ENCODE measurements at places on chromosomes 13 and 19. TPM values are rescaled to one million over a fixed set of nuclear protein-coding genes. Genes with fewer than 3 reads are reported as not detected.

GRCh38 chr13:112910616-112911280 lies 58.3 kb upstream of the MCF2L start:
- H3K36me3 ChIP-seq, result no peaks in the 10 kb centered on the region
- H3K27ac ChIP-seq, result no peak overlapping the region
- no peak for DNase-seq
- no peaks in the 10 kb centered on the region for H3K27me3 ChIP-seq
- H3K4me1 ChIP-seq, result no peaks in the 10 kb centered on the region
- no peak overlapping the region for H3K4me3 ChIP-seq

GRCh38 chr13:32136061-32136460 lies 104.5 kb downstream of the FRY start:
- no peaks in the 10 kb centered on the region for H3K4me1 ChIP-seq
- H3K4me3 ChIP-seq, result no peak overlapping the region
- no peaks in the 10 kb centered on the region for H3K27me3 ChIP-seq

Gene IPO5
- 59.9 TPM for total RNA-seq

GRCh38 chr13:68714292-68714691 lies 1393.3 kb upstream of the ATXN8OS start:
- no peak overlapping the region for H3K27ac ChIP-seq
- no peak for DNase-seq
- no peaks in the 10 kb centered on the region for H3K4me1 ChIP-seq
- no peaks in the 10 kb centered on the region for H3K36me3 ChIP-seq
- H3K4me3 ChIP-seq, result no peak overlapping the region

Gene ZGLP1
- total RNA-seq, result 1.4 TPM

GRCh38 chr19:18430417-18431144 lies 7.4 kb downstream of the ISYNA1 start:
- no peaks in the 10 kb centered on the region for H3K27me3 ChIP-seq
- peak overlapping the region; percentile 96 for H3K27ac ChIP-seq
- H3K4me3 ChIP-seq, result no peak overlapping the region
- DNase-seq, result peak; percentile 8

Gene ZNF726
- 5.8 TPM for total RNA-seq

- H3K36me3 ChIP-seq, result no peaks in the 10 kb centered on the region
- no peaks in the 10 kb centered on the region for H3K27me3 ChIP-seq
- H3K4me1 ChIP-seq, result no peaks in the 10 kb centered on the region
These were observed 12.2 kb upstream of the MLLT1 start for GRCh38 chr19:6292006-6292405.

DNA sequence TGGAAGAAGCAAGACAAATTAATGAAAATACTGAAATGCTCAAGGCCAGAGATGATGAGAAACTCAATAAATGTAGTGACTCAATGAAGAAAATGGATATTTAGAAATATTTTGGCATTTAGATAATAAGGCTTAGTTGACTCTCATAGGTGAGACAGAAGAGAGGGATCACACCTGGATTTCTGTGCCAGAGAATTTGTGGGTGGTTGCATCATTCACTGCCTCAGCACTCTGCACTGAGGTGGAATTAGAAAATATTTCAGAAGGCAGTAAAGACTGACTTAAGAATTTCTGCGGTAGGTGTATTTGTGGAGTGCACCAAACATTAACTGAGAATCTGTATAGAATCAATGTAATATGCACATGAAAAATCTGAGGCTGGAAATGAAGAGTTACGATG lies 848.3 kb upstream of the PCDH9 start:
- no peak overlapping the region for H3K4me3 ChIP-seq
- no peaks in the 10 kb centered on the region for H3K4me1 ChIP-seq
- no peak overlapping the region for H3K27ac ChIP-seq
- H3K36me3 ChIP-seq, result no peaks in the 10 kb centered on the region

Gene KCNC3
- 0.68 TPM for total RNA-seq

DNA sequence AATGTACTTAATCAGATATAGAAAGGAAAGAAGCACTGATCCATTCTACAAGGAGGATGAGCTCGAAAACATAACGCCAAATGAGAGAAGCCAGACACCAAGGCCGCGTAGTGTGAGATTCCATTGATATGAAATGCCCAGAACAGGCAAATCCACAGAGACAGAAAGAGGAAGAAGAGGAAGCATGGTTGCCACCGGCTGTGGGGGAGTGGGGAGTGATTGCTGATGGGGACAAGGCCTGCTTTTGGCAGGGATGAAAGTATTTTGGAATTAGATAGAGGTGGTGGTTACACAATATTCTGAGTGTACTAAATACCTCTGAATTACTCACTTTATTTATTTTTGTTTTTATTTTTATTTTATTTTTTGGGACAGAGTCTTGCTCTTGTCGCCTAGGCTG lies 50.2 kb upstream of the KLF2 start:
- no peaks in the 10 kb centered on the region for H3K27me3 ChIP-seq
- no peak overlapping the region for H3K27ac ChIP-seq
- DNase-seq, result no peak
- H3K4me1 ChIP-seq, result no peaks in the 10 kb centered on the region
- no peaks in the 10 kb centered on the region for H3K36me3 ChIP-seq
- H3K4me3 ChIP-seq, result no peak overlapping the region

DNA sequence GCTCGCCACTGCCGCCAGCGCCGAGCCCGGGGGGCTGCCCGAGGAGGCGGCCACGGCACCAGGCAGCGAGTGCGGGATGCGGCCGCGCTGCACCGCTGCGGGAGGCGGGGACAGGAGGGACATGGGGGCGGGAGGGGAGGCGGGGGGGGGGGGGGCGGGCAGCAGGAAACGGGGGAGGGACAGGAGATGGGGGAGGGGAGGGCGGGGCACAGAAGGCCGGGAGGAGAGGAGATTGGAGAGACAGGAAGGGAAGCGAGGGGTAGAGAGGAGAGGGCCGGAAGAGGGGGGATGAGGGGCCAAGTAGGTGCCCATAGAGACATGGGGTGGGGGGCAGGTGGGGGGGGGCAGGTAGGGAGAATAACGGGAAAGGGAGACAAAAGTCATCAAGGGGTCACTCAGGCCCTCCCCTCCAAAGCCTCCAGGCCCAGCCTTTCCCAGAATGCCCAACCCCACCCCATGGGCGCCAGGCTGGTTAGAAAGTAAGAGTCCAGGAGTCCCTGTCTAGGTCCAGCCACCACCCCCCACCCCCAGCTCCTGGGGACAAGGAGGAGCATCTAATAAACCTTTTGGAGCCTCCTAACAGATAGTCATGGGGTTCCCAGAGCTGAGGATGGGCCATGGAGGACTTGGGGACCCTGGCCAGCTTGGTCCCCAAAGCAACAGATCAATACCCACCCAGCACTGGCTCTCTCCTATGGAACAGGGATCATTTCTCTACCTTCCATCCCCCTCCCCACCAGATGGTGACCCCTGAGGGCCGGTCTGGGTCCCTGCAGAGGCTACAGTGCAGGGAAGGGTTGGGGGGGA lies 9.5 kb downstream of the NR2F6 start:
- DNase-seq, result no peak
- no peak overlapping the region for H3K27ac ChIP-seq
- H3K27me3 ChIP-seq, result no peaks in the 10 kb centered on the region
- H3K4me1 ChIP-seq, result peaks cover 16% of the 10 kb centered on the region

- no peaks in the 10 kb centered on the region for H3K27me3 ChIP-seq
- no peak for DNase-seq
- H3K4me3 ChIP-seq, result no peak overlapping the region
These were observed 110.2 kb downstream of the RAP2A start for GRCh38 chr13:97544031-97544765.

DNA sequence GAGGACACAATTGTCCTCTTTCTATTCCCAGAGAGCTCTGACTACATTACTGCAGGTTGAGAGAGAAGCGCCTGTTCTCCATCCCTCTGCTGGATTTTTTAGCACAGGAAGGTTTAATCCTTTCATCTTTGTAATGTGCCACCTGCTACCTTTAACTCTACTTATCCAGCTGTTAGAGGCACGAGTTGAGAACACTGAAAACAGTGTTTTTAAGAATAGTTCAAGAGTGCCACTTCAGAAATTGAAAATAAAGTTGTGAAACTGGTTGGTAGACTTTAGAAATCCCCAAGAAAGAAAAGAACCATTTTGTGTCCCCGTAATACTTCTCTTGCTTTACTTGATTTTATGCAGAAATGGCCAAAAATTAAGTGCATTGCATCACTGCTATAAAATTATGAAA lies 20.6 kb downstream of the FREM2 start:
- DNase-seq, result no peak
- no peaks in the 10 kb centered on the region for H3K27me3 ChIP-seq
- no peaks in the 10 kb centered on the region for H3K36me3 ChIP-seq

DNA sequence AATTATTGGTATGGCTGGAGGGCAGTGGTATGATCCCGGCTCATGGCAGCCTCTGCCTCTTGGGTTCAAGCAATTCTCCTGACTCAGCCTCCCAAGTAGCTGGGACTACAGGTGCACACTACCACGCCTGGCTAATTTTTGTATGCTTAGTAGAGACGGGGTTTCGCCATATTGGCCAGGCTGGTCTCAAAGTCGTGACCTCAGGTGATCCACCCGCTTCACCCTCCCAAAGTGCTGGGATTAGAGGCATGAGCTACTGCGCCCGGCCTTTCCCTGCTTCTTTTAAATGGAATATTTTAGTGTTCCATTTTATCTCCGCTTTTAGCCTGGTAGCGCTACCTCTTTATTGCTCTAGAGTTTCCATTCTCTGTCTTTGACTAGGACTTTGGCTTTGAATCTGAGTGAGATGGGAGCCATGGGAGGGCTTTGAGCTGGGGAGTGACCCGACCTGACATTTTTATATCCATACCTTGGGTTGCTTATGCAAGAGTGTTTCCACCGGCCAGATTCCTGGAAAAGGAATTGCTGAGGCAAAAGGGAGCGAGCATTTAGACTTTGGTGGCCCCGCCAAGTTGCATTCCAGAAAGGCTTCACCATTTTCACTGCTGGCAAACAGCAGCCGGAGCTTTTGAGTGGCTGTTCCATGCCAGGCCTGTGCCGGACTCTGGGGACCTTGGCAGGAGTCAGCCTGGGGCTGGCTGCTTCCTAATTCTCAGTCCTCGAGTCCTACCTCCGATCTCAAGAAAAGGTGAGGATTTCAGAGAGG lies 22.9 kb downstream of the BICRA start:
- H3K36me3 ChIP-seq, result no peaks in the 10 kb centered on the region
- peaks cover 7% of the 10 kb centered on the region for H3K4me1 ChIP-seq
- H3K4me3 ChIP-seq, result no peak overlapping the region
- no peaks in the 10 kb centered on the region for H3K27me3 ChIP-seq
- DNase-seq, result no peak

- no peaks in the 10 kb centered on the region for H3K4me1 ChIP-seq
- DNase-seq, result no peak
- no peak overlapping the region for H3K27ac ChIP-seq
- no peaks in the 10 kb centered on the region for H3K27me3 ChIP-seq
- H3K36me3 ChIP-seq, result peaks cover 5% of the 10 kb centered on the region
These were observed 7.2 kb downstream of the ARHGAP33 start for GRCh38 chr19:35782589-35782988.

- no peak overlapping the region for H3K4me3 ChIP-seq
- no peak overlapping the region for H3K27ac ChIP-seq
- no peaks in the 10 kb centered on the region for H3K36me3 ChIP-seq
- no peaks in the 10 kb centered on the region for H3K27me3 ChIP-seq
- H3K4me1 ChIP-seq, result no peaks in the 10 kb centered on the region
These were observed 132.5 kb upstream of the ARGLU1 start for GRCh38 chr13:106700439-106700838.

DNA sequence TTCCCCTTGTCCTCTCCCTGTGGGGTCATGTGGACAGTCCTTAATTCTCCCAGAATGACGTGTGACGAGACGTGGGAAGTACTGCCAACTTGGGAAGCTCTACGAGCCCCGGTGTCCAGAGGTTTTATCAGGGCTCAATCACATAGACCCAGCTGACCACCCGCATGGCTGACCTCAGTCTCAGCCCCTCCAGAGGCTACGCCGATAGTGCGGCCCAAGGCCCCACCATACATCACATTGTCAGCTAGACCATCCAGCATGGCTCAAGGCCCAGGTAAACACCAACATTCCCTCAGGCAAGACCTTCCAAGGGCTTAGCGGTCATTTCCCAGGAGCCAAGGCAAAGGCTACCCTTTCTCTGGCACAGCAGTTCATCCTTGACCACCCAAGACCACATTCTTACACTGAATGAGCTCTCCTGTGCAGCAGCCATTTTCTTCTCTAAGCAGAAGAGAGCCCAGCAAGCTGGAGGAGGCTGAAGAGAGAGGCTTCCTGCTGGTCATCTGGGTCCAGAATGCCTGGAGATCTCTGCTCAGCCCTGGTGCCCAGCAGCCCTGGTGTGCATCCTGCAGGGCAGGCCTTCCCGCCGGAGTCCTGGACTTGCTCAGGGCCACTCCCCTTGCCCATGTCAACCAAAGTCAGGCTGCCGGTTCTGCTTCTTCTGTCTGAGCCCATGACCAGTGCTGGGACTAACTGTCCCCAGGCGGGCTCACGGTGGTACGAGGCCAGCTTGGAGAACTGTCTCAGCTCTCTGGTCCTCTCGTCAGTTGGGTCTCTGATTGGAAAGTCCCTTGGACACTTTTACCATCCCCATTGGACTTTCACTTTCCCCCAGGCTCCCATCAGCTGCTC lies 7.9 kb upstream of the F10 start:
- no peak overlapping the region for H3K27ac ChIP-seq
- H3K27me3 ChIP-seq, result peaks cover 9% of the 10 kb centered on the region
- DNase-seq, result no peak
- H3K4me3 ChIP-seq, result no peak overlapping the region
- peaks cover 10% of the 10 kb centered on the region for H3K4me1 ChIP-seq
- no peaks in the 10 kb centered on the region for H3K36me3 ChIP-seq

Gene CEACAM3
- total RNA-seq, result 1.7 TPM

Gene MCEMP1
- 1.8 TPM for total RNA-seq

DNA sequence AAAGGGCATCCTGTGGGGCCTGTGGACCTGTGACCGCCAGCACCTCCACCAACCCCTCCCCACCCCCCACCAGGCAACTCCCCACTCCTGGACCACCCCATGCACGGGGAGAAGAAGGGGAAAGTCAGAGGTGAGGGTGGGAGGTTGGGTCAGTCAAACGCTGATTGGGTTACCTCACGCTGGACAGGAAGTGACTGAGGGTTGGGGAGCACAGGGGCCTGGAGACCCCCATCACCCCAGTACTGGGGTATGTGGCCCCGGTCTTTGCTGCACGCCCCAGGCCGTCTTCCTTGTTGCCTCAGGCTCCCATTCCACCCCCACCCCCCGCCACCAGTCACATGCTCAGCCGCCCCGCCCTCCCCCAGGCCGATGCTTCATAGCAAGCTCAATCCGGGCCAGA lies 59.0 kb downstream of the COLGALT1 start:
- H3K36me3 ChIP-seq, result no peaks in the 10 kb centered on the region
- H3K27me3 ChIP-seq, result peaks cover 11% of the 10 kb centered on the region
- no peak for DNase-seq
- H3K27ac ChIP-seq, result no peak overlapping the region

DNA sequence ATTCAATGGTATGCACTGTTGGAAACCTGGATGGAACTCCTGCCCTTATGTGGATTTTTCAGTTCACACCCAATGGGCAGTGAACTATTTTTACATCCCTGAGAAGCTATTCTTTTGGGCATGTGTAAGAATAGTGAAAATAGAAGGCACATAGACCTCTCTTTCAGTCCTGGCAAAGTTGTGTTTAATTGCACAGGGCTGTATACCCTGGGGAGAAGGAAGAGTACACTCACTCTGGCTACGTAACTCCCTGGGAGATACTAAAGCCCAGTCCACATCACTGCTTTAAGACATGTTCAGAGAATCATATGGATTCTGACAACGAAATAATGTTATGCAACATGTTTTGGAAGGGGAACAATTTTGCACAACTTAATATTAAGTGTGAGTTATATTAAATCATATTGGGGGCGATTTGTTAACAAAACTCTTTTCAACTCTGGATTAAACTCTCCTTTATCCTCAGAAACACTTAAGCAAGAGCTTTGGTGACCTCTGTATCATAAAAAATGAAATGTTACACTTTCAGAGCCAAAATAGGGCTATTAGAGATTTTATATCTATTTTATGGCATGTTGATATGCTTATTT lies 166.1 kb downstream of the DCT start:
- H3K36me3 ChIP-seq, result no peaks in the 10 kb centered on the region
- no peak for DNase-seq
- H3K4me3 ChIP-seq, result no peak overlapping the region
- H3K27me3 ChIP-seq, result no peaks in the 10 kb centered on the region
- H3K4me1 ChIP-seq, result no peaks in the 10 kb centered on the region

Gene SLC25A41
- total RNA-seq, result not detected
